Pancreas (tissue), 10 donors: ENCODE measurements at places on chromosomes 13 and 19.
A peak's percentile ranks its signal among the peaks of the same experiment; 100 is the strongest.

- DNase-seq = no peak
- H3K4me1 ChIP-seq = no peaks in the 10 kb centered on the region
- H3K27me3 ChIP-seq = no peaks in the 10 kb centered on the region
- H3K36me3 ChIP-seq = no peaks in the 10 kb centered on the region
Measured at GRCh38 chr13:98966019-98966418, 11.8 kb downstream of the DOCK9 start.

GRCh38 chr19:29551774-29552173, 26.0 kb downstream of the VSTM2B start:
- no peaks in the 10 kb centered on the region for H3K36me3 ChIP-seq
- H3K27ac ChIP-seq = no peak overlapping the region
- H3K4me1 ChIP-seq = no peaks in the 10 kb centered on the region
- no peaks in the 10 kb centered on the region for H3K27me3 ChIP-seq
- no peak overlapping the region for H3K4me3 ChIP-seq

GRCh38 chr19:39325778-39326665, 5.4 kb upstream of the LRFN1 start:
- no peaks in the 10 kb centered on the region for H3K36me3 ChIP-seq
- DNase-seq = no peak
- no peaks in the 10 kb centered on the region for H3K4me1 ChIP-seq
- no peak overlapping the region for H3K27ac ChIP-seq

GRCh38 chr19:5396096-5396939, 55.7 kb upstream of the PTPRS start:
- no peak overlapping the region for H3K27ac ChIP-seq
- no peak overlapping the region for H3K4me3 ChIP-seq
- no peaks in the 10 kb centered on the region for H3K4me1 ChIP-seq
- H3K27me3 ChIP-seq = no peaks in the 10 kb centered on the region
- DNase-seq = no peak

DNA sequence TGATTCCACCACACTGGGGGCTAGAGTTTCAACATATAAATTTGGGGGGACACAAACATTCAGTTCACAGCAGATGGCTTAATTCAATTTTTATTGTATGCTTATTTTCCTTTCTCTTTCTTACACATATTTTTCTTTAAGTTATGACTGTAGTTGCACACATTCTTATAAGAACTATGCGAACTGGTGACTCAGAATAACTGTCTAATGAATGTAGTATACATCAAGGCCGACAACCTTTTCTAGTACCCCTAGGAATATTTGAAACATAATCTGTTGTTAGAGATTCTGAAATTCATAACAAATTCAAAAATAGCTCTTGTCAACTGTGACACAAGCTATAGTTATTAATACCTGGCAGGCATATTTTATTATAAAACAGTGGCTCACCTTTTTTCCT, 695.6 kb downstream of the PCDH9 start:
- H3K4me3 ChIP-seq = no peak overlapping the region
- no peak overlapping the region for H3K27ac ChIP-seq
- DNase-seq = no peak
- no peaks in the 10 kb centered on the region for H3K27me3 ChIP-seq

DNA sequence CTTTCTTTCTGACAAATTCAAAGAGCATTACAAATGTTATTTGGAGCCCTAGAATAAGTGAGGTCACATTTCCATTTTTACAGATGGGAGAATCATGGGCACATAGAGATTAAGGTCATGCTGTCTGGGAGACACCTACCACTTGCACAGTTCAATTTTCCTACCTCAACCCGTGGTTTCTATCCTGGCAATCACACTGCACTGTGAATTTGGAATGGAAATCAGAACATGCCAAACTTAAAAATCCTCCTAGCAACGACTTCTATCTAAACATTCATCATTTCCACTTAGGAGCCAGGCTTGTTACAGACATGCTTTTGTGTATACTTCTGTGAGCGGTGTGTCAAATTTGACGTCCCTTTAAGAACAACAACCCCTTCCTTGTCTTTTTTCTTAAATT, 251.5 kb downstream of the DNAJC15 start:
- DNase-seq = no peak
- H3K36me3 ChIP-seq = no peaks in the 10 kb centered on the region
- no peaks in the 10 kb centered on the region for H3K27me3 ChIP-seq
- H3K4me1 ChIP-seq = peaks cover 6% of the 10 kb centered on the region

- no peaks in the 10 kb centered on the region for H3K27me3 ChIP-seq
- no peak for DNase-seq
- H3K4me1 ChIP-seq = peaks cover 8% of the 10 kb centered on the region
- no peaks in the 10 kb centered on the region for H3K36me3 ChIP-seq
- H3K4me3 ChIP-seq = no peak overlapping the region
Measured at GRCh38 chr13:40619479-40619814, 47.0 kb downstream of the FOXO1 start.

GRCh38 chr19:51552996-51553725, 17.9 kb upstream of the ZNF175 start:
- H3K4me1 ChIP-seq = no peaks in the 10 kb centered on the region
- H3K27me3 ChIP-seq = peaks cover 7% of the 10 kb centered on the region
- DNase-seq = peak; percentile 51
- no peaks in the 10 kb centered on the region for H3K36me3 ChIP-seq
- no peak overlapping the region for H3K27ac ChIP-seq
- H3K4me3 ChIP-seq = no peak overlapping the region

DNA sequence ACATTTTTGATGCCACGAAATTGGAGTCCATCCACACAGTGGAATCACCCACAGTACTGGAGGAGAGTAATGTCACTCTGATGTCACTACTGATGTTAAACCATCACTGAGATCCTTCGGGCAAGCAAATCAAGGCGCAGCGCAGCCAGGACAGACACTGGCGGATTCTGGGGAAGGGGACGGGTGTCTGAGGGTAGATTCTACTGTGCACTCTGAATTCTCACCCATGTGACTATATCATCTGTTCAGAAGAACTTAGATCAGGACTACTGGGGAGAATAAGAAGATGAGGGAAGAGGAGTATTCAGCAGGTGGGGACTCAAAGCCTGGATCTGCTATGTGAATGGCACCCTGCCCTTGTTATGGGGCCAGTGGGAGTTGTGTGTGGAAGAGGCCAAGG, 12.6 kb upstream of the SIGLEC6 start:
- no peak for DNase-seq
- H3K4me3 ChIP-seq = no peak overlapping the region
- H3K36me3 ChIP-seq = no peaks in the 10 kb centered on the region
- H3K27me3 ChIP-seq = peaks cover 7% of the 10 kb centered on the region
- no peaks in the 10 kb centered on the region for H3K4me1 ChIP-seq
- H3K27ac ChIP-seq = no peak overlapping the region

GRCh38 chr13:21034603-21035191, 26.7 kb downstream of the LATS2 start:
- no peaks in the 10 kb centered on the region for H3K36me3 ChIP-seq
- peak overlapping the region; percentile 92 for H3K27ac ChIP-seq

GRCh38 chr13:67069117-67069767, 160.9 kb downstream of the PCDH9 start:
- DNase-seq = no peak
- no peaks in the 10 kb centered on the region for H3K27me3 ChIP-seq
- no peaks in the 10 kb centered on the region for H3K4me1 ChIP-seq
- H3K36me3 ChIP-seq = no peaks in the 10 kb centered on the region
- H3K4me3 ChIP-seq = no peak overlapping the region
- no peak overlapping the region for H3K27ac ChIP-seq

GRCh38 chr19:14434543-14435319, 1.6 kb downstream of the PKN1 start:
- H3K27ac ChIP-seq = peak overlapping the region; percentile 48
- no peak overlapping the region for H3K4me3 ChIP-seq
- no peaks in the 10 kb centered on the region for H3K36me3 ChIP-seq
- no peaks in the 10 kb centered on the region for H3K27me3 ChIP-seq

GRCh38 chr19:42421101-42421500, 6.1 kb downstream of the LIPE start:
- no peak for DNase-seq
- H3K4me3 ChIP-seq = no peak overlapping the region
- no peaks in the 10 kb centered on the region for H3K27me3 ChIP-seq
- peak overlapping the region; percentile 42 for H3K27ac ChIP-seq
- H3K4me1 ChIP-seq = no peaks in the 10 kb centered on the region

GRCh38 chr13:77991003-77991402, 72.4 kb upstream of the EDNRB start:
- H3K4me3 ChIP-seq = no peak overlapping the region
- no peak overlapping the region for H3K27ac ChIP-seq
- H3K27me3 ChIP-seq = no peaks in the 10 kb centered on the region

DNA sequence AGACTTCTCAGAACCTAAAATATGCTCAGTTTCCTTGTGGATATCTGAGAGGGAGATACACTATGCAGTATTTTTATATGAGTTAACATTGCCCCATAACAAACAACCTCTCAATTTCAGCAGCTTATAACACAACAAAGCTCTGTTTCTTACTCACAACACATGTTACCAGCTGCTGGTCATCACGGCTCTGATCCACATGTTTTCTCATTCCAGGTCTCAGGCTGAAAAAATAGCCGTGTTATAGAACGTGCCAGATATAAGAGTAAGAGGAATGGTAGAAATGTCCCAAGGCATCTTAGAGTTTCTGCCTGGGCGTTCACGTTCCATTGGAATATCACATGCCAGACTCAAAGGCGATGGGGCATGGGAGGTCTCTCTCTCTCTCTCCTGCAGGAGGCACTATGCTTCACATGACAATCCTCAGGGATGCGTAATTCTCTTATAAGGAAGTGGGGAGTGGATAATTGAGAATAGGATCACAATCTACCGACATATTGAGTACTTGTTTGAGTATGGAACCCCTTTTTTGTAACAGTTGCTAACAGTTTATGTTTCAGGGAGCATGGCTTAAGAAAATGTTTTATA, 246.6 kb downstream of the NHLRC3 start:
- no peaks in the 10 kb centered on the region for H3K27me3 ChIP-seq
- no peak overlapping the region for H3K4me3 ChIP-seq
- peaks cover 21% of the 10 kb centered on the region for H3K4me1 ChIP-seq
- no peak overlapping the region for H3K27ac ChIP-seq

DNA sequence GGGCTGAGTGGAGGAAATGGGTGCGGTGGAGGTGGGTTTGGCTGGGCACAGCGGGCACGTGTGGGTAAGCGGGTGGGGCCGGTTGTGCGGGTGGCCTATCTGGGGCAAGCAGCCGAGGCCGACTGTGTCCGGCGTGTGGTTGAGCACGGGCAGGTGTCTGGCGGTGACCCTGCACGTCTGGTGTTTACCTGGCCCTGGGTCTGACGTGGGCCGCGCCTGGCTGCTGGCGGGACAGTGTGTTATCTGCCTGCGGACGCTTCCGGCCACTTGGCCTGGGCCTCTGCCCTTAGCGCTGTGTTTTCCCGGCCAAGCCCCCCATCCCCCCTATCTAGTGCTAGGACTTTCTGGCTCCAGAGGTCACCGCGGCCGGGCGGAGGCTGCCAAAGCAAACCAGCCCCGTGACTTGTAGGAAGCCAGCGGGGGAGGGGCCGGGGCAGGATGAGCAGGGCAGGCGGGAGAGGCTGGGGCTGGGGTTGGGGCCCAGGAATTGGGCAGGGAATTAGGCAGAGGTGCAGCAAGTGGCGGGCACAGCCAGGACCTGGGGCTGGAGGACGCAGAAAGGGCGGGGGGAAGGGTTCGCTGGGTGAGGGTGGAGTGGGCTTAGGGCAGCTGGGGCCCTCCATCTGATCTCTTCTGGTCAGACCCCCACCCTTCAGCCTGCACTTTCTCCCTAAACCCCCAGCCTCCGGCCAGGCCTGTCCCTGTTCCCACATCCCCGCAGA, 534 bp upstream of the HPN start:
- H3K36me3 ChIP-seq = no peaks in the 10 kb centered on the region
- DNase-seq = peak; percentile 98
- no peaks in the 10 kb centered on the region for H3K27me3 ChIP-seq
- peak overlapping the region; percentile 89 for H3K27ac ChIP-seq
- H3K4me3 ChIP-seq = peak overlapping the region; percentile 52

- no peak overlapping the region for H3K27ac ChIP-seq
- H3K4me3 ChIP-seq = no peak overlapping the region
- H3K4me1 ChIP-seq = no peaks in the 10 kb centered on the region
- no peak for DNase-seq
Measured at GRCh38 chr19:18975011-18975410, 34.0 kb upstream of the HOMER3 start.

DNA sequence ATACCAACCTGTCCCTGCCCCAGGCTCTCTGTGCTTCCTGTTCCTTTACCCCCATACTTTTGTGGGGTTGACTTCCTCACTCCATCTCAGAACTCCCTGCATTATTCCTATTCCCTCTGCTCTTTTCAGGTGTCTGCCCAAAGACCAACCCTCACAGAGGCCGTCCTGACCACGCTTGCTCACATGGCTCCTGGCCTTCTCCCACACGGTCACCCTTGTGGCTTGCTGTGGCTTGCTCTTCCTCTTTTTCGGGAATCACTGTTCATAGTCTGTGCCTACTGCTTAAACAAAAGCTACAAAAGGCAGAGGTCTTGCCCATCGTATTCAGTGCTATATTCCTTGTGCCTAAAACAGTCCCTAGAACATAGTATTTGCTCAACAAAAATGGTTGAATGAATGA, 25.2 kb upstream of the ARGLU1 start:
- no peaks in the 10 kb centered on the region for H3K4me1 ChIP-seq
- H3K4me3 ChIP-seq = no peak overlapping the region
- no peak for DNase-seq
- no peaks in the 10 kb centered on the region for H3K36me3 ChIP-seq

DNA sequence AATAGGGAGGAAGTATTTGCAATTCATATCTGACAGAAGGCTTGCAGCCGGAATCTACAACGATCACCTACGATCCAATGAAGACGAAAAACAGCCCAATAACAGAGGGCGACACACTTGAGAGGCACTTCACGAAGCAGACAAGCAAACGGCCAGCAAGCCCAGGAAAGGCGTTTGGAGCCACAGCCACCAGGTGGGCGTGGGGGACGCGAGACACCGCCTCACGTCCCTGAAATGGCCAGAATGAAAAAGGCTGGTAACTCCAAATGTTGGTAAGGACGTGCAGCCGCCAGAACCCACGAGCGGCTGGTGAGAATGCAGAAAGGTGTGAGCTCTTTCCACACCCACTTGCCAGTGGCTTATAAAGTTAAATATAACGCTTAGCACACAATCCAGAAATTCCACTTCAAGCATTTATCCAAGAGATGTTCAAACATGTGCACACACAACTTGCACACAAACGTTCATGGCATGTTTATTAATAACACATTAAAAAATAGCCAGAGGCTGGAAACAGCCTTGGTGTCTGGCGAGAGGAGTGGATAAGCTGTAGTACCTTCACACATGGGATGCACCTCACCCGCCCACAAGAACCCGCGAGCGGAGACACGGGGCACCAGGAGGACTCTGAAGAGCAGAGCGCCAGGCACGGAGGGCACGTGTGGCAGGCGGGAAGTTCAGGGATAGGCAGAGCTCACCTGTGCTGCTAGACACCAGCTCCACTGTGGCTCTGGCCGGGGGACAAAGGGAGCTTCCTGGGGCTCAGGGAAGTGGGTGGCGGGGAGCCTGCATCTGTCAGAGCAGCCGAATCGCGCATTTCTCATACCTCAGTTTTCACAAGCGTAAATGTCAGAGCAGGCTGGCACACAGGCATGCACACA, 89.3 kb downstream of the SPACA7 start:
- no peak overlapping the region for H3K4me3 ChIP-seq
- no peak overlapping the region for H3K27ac ChIP-seq
- H3K36me3 ChIP-seq = no peaks in the 10 kb centered on the region

- H3K27ac ChIP-seq = no peak overlapping the region
- H3K27me3 ChIP-seq = no peaks in the 10 kb centered on the region
- no peaks in the 10 kb centered on the region for H3K4me1 ChIP-seq
- no peak for DNase-seq
Measured at GRCh38 chr13:100904293-100904976, 229.8 kb upstream of the TMTC4 start.
